Left lung (tissue), 14 donors: ENCODE measurements at places on chromosomes 3 and 15. TPM values are rescaled to one million over a fixed set of nuclear protein-coding genes. Genes with fewer than 3 reads are reported as not detected.

The LRRC34 gene
- polyA plus RNA-seq, result 14.5 TPM

The CCR9 gene
- polyA plus RNA-seq, result not detected

The ZIC1 gene
- not detected for polyA plus RNA-seq

The GADL1 gene
- 0.79 TPM for polyA plus RNA-seq

The C2CD4A gene
- 0.06 TPM for polyA plus RNA-seq

The ERICH6 gene
- 0.58 TPM for polyA plus RNA-seq

The CPNE9 gene
- polyA plus RNA-seq, result not detected

The C2CD4B gene
- polyA plus RNA-seq, result 5.1 TPM

The SLC22A13 gene
- 0.11 TPM for polyA plus RNA-seq

The FAM107A gene
- 0.75 TPM for polyA plus RNA-seq
